ENCODE measurements at places on chromosomes 7 and 10.

GRCh38 chr7:25456467-25457171, 228.3 kb upstream of the NPVF start:
- no peak for DNase-seq

- no peak for DNase-seq
Observed at GRCh38 chr7:70494225-70495032, 637.5 kb upstream of the GALNT17 start.

DNA sequence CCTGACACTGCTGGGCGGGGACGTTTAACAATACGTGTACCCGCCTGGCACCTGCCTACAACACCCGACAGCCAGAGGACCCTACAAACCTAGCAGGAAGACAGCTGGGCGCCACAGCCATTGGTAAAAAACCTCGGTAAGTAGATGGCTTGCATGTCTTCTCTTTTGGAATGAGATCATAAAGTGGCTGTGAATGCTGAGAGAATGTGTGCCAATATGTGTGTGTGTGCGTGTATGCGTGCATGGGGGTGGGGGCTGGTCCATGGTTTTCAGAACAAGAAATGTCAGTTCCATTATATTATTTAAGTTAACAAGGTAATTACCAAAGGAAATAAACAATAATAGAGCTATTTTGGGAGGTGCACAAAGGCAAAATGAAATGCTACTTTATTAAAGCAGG, 39.2 kb downstream of the PAPOLB start:
- DNase-seq: no peak

GRCh38 chr10:580778-581177, 108.7 kb downstream of the DIP2C start:
- no peak for DNase-seq

DNA sequence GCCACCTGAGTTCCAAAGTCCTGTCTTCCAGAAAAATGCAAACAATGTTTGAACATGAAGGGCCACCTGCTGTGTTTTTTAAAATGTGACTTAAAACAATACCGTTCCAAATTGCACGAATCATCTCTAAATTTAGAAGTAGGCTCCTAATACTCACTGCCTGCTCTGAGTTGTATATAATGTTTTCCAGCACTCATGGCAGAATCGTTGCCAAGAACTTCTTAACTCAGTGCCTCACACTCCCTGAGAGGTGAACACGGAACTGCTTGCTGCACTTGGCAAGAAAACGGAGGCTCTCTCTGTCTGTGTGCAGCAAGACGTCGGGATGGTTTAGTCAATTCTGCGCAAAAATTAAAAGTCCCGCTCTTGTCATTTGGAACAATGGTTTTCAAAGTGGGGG, 757.3 kb upstream of the AUTS2 start:
- no peak for DNase-seq

DNA sequence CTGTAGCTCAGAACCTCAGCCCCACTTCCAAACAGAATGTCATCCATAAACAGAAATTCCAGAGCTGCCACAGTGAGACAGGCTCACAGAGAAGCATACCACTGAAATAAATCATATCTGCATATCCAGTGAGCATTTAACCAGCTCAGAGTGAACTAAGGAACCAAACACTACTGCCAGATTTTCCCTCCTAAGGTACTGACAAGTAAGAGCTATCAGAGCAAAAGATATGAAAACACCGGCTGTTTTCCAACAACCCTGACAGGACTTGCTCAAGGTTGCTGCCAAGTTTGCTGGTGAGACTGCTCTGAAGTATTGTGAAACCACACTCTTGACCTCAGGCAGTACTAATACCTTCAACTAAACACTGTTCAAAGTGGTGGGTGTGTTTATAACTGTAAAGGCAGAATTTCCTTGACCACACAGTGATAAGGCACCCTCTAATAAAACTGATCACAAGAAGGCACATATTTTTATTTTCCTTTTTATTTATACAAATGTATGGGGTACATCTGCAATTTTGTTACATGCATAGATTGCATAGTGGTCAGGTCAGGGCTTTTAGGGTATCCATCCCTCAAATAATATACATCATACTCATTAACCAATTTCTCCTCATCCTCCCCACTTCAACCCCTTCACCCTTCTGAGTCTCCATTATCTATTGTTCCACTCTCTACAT, 18.3 kb downstream of the SGMS1 start:
- no peak for DNase-seq

DNA sequence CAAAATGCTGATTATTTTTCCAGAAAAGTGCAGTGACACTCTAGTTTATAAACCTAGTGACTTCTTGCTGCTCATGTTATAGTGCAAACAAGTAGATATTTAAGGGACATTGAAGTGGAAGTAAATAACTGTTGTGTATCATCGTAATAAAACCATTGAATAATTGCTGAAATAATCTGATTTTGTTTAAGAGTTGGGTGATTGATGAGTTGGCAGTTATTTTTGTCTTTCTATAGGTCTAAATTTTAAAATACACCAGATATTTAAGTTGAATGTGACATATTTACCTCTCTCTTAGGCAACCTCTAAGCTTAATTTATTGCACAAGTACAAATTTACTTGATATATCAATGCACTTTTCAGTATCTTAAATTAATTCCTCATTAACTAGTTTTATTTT, 192.9 kb downstream of the TSPAN12 start:
- DNase-seq: no peak

GRCh38 chr10:31926160-31926559, 2.5 kb downstream of the ARHGAP12 start:
- DNase-seq: no peak

GRCh38 chr10:42962110-42962901, 114.6 kb upstream of the RET start:
- no peak for DNase-seq

DNA sequence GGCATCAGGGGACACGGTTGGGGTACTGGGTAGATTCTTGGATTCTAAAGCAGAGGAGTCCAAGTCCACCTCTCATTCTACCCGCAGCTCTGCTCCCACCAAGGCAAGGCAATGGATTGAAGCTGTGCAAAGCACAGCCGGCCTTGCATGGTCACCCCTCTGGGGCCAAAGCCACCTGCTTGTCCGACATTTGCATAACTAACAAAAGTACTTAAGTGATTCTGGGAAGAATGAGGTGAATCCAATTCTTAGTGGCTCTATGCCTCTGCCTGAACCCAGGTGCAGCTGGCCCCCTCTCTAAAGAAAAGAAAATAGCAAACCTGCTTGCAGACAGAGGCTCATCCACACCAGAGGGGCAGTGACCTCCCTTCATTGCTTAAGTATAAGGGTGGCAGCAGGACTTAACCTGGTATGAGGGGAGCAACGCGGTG, 10.7 kb upstream of the COBL start:
- no peak for DNase-seq

DNA sequence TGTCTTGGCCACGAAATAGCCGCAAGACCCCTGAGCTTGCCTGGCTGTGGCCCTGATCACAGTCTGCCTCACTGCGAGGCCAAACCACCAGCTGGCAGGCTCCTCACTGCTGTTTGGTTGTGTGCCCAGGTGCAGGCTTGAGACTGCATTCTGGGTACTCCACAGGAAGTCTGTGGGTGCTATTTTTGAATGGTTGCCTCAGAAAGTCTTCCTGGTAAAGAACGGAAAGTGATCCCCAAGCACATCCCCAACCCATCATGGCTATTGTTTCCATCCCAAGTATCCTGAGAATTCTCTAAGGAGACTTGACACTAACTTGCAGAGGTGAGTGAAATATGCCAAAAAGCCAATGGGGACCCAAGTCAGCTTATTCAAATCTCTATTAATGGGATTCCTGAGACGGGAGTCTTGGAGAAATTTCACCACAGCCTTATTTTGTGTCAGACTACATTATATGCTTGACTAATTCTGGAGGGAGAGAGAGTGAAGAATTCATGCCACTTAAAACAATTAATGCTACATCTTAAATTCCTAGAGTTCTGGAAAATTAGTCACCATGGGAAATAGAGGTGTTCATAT, 170.9 kb downstream of the RAMP3 start:
- no peak for DNase-seq

DNA sequence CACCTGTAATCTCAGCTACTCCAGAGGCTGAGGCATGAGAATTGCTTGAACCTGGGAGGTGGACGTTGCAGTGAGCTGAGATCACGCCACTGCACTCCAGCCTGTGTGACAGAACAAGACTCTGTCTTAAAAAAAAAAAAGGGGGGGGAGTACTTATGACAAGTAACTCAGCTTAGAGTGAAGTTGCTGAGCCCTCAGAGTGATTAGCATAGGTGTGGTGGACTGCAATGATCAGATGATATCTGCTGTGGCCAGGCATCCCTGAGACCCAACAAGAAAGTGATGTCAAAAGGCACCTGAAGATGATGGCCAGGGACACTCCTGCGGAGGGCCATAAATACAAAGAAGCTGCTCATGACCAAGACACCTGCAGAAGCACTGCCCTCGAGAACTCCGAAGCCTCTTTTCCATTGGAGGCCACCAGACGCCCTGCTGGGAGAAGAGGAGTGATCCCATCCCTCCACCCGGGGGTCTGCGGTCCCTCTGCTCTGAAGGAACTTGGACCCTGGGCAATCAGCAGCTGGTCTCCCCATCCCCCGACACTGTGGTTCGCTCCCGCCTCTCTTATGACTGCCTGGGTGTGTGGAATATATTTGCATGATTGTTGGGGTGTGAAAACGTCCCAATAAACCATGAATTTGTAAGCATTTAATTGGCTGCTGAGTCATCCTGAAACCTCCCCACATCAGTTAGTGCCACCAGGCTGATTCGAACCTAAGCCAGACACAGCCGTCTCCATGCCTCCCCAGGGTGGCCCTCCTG, 46.0 kb downstream of the RASGEF1A start:
- no peak for DNase-seq

DNA sequence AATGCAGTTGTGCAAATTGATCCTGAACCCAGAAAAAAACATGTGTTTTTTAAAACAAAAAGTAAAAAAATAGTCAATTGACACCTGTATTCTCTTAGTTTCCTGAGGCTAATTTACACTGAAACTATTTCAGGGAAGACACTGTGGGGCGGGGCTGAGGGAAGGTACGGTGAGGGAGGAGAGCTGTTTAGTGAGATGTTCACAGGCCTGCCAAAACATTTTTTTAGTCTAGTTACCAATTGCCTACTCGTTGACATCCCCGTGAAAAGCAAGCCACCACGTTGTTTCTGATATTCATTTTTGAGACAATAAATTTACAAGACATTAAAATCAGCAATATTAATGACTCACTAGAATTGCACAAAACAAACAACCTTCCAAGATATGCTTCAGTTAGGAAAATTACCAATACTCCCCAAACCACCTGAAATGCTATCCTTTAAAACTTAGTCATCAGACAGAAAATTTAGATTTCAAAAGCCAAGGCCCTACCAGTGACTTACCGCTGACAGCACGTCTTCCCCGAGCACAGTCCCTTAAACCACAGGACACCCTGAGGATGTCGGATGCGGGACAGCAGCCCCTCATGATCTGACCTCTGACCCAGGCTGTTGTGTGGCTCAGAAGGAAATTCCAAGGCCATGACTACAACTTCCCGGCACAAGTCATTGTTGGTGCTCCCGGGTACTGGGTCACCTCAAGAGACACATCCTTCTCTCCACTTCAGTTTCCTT, 279.2 kb downstream of the PRPF18 start:
- no peak for DNase-seq

GRCh38 chr7:112371701-112372100, 78.6 kb upstream of the IFRD1 start:
- DNase-seq: no peak

DNA sequence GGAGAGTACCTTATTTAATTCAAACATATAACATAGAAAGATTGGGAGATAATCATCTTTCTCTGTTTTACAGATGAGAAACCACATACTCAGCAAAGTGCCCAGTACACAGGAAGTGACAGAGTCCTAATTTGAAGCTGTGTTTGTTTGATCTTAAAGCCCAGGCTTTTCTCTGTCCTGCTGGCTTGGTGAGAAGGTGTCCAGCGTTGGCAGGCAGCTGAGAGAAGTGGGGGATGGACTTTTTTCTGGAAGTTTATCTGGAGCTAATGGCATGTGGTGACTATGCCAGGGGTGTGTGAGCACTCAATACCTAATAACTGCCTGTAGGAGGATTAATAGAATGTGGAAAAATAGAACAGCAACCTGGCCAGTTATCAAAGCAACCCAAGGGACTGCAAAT, 60.8 kb downstream of the NPSR1 start:
- DNase-seq: no peak

DNA sequence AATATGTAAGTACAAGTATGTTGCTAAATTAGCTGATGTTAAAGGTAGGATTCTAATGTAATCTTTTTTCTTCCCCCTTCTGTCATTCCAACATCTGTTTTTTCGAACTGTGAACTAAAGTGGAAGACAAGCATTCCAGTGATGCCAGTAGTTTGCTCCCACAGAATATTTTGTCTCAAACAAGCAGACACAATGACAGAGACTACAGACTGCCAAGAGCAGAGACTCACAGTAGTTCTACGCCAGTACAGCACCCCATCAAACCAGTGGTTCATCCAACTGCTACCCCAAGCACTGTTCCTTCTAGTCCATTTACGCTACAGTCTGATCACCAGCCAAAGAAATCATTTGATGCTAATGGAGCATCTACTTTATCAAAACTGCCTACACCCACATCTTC, 62.7 kb downstream of the WAC start:
- DNase-seq: no peak

DNA sequence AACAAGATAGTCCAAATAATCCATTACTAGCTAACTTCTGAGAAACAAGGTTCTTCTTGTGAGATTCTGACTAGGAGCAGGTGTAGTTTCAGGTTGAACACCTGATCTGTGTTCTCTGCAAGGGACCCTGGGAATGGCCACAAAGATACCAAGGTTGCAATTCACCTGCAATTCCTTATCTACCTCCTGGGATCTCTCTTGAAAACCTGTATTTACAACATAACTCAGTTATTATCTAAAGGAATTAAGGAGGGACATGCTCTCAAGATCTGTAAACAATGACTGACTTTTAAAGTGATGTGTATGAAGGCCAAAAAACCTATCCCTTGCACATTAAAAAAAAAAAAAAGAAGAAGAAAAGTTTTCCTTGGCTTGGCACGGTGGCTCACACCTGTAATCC, 54.8 kb downstream of the ABLIM1 start:
- DNase-seq: no peak

DNA sequence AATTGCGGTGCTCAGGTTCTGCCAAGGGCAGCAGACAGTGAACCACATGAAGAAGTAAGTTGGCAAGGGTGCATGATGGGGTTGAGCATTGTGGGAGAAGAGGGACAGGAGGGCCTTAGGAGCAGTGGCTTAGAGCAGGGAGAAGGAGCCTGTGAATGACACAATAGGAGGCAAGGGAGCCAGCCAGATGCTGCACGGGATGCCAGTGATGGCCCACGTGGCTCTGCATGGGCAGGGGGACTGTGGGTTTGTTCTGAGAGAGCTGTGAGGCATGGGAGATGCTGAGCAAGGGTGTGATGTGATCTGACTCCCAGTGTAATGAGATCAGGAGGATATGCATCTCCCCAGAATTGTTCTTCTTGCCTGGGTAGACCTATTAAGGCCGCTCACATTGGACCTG, 60.9 kb downstream of the C10orf90 start:
- no peak for DNase-seq

DNA sequence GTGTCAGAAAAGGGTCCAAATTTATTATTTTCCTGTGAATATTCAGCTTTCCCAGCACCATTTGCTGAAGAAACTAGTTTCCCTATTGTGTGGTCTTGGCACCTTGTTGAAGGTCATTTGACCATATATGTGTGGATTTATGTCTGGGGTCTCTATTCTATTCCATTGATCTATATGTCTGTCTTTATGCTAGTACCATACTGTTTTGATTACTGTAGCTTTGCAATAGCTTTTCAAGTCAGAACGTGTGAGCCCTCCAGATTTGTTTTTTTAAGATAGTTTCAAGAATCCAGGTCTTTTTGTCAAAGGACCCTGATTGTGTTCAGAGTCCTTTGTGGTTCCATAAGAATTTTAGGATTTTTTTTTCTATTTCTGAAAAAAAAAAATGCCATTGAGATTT, 79.0 kb upstream of the WAC start:
- DNase-seq: no peak
